ENCODE measurements at places on chromosomes 13 and 19. TPM values are rescaled to one million over a fixed set of nuclear protein-coding genes. Genes with fewer than 3 reads are reported as not detected.

Gene CABP5
- total RNA-seq, result not detected

Gene ARL11
- total RNA-seq, result 0.52 TPM

- DNase-seq, result no peak
Measured at GRCh38 chr13:44259045-44260027, 114.3 kb upstream of the SERP2 start.

Gene ZSCAN18
- total RNA-seq, result 76.1 TPM

DNA sequence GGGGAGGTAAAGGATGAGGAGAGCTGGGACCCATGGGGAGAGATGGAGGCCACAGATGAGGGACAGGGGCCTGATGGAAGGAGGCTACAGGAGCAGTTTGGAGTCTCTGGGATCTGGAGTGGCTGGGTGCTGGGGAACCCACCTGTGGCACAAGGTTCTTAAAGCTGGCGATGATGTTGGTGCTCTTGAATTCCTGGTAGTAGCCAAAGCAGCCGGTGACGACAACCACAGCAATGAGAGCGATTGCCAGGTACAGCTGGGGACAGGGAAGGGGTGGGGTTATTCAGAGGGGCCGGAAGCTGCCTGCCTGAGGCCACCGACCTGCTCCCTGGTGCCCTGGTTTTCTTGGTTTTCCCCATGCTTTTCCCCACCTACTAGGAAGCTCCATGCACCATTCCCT, 2.8 kb downstream of the ATP4A start:
- DNase-seq, result no peak

- DNase-seq, result peak; percentile 42
Measured at GRCh38 chr19:3506384-3507340, 551 bp downstream of the FZR1 start.

DNA sequence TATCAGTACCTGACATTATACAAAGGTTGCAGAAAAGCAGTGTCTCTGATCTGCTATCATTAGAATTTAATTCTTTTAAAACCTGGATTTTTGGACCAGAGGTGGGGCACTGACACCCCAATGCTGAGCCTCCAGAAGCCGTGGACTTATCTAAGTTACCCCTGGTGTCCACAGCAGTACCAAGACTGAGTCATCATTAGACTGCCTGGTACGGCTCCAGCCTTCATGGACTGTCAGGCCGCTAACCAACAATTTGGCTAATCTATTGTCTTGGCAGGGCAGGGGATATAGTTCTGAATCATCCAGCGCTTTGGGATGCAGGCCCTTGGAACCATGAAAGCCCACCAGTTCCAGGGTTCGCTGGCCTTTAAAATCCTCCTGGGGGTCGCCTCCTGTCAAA, 78.3 kb downstream of the TSHZ3 start:
- no peak for DNase-seq

GRCh38 chr19:6233827-6234511, 45.8 kb downstream of the MLLT1 start:
- peak; percentile 70 for DNase-seq

Gene EXOSC5
- total RNA-seq, result 17.4 TPM

Gene ADGRE1
- not detected for total RNA-seq

Gene MIA
- not detected for total RNA-seq

Gene ANGPTL8
- total RNA-seq, result not detected

- no peak for DNase-seq
Measured at GRCh38 chr13:55661505-55661904, 1479.2 kb upstream of the PRR20A start.

Gene FUT2
- not detected for total RNA-seq

DNA sequence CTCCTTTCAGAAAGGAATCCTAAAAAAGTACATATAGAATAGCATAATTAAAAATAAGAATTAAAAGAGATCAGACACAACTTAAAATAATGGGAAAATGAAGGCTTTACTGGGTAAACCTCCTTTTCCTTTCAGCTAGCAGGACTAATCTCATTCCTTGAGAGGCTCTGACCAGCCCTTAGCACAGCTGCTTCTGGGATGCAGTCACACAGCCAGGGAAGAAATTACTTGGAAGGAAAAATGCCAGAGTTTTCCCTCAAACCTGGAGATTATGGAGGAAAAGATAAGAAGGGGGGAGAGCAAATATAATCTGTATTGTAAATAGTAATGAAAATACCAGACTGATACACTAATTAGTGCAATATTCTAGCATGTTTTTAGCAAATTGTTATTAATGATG, 91.8 kb downstream of the LRCH1 start:
- no peak for DNase-seq

GRCh38 chr19:54162241-54162805, 2.8 kb upstream of the LENG1 start:
- peak; percentile 84 for DNase-seq

Gene HIPK4
- not detected for total RNA-seq

- DNase-seq, result no peak
Measured at GRCh38 chr19:2834294-2834871, 6.9 kb upstream of the ZNF555 start.

- DNase-seq, result no peak
Measured at GRCh38 chr13:110566171-110566570, 4.6 kb upstream of the RAB20 start.

Gene NCR1
- total RNA-seq, result 0.30 TPM

- no peak for DNase-seq
Measured at GRCh38 chr13:46628622-46629365, 75.8 kb downstream of the LRCH1 start.

Gene SIGLEC14
- 0.33 TPM for total RNA-seq

GRCh38 chr13:67229481-67230403, at the start of gene PCDH9:
Gene PCDH9, minus strand, starts transcription at chr13:67230336. Its CDS starts 1,896 bp downstream, at chr13:67228440.
- DNase-seq, result no peak

GRCh38 chr13:63614874-63615612, 2199.4 kb upstream of the PCDH20 start:
- DNase-seq, result no peak

Gene IRGQ
- total RNA-seq, result 26.1 TPM

Gene PPFIA3
- 5.7 TPM for total RNA-seq
